ENCODE measurements at places on chromosomes 13 and 19. TPM values are rescaled to one million over a fixed set of nuclear protein-coding genes. Genes with fewer than 3 reads are reported as not detected.

ZNF554 gene
- 2.1 TPM for total RNA-seq

DNA sequence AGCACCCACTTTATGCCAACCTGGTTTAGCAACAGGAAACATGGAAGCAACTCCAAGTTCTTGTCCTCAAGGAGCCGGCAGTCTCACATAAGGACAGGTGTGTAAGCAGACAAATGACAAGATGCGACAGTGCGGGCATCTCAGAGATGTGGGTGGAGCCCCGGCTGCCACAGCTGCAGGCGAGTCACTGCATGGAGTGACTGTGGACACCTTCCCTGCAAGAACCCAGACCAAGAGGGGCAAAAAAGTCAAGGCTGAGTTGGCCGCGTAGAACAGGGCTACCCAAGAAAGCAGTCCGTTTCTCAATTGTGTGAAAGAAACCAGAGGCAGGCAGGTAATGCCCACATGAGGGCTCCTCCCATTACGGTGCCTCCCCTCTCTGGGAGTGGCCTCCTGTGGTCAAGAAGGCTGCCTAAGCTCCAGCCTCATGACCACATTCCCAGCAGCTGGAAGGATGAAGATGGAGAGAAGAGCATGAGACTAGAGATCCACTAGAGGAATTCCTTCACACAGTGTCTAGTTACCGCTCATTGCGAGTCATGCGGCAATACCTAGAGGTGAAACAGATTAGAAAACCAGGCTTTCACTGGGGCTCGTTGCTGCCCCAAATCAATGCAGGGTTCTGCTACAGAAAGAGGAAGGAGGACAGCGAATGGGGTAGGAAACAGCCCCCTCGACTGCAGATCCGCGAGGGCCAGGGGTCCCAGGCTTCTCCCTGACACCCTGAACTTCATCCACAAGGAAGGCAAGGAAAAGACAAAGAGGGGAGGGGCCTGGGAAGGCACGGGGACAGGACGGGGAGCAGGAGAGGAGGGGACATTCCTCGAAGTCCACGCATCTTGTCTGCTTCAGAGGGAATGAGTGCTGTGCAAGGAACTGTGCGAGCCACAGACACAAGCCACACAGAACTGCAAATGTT is 80.2 kb downstream of the SPACA7 start:
- no peak for DNase-seq
- H3K4me1 ChIP-seq: no peaks in the 10 kb centered on the region
- no peak overlapping the region for H3K27ac ChIP-seq
- no peak overlapping the region for H3K4me3 ChIP-seq
- H3K27me3 ChIP-seq: peaks cover 9% of the 10 kb centered on the region
- no peaks in the 10 kb centered on the region for H3K36me3 ChIP-seq

PEPD gene
- 27.9 TPM for total RNA-seq

DNA sequence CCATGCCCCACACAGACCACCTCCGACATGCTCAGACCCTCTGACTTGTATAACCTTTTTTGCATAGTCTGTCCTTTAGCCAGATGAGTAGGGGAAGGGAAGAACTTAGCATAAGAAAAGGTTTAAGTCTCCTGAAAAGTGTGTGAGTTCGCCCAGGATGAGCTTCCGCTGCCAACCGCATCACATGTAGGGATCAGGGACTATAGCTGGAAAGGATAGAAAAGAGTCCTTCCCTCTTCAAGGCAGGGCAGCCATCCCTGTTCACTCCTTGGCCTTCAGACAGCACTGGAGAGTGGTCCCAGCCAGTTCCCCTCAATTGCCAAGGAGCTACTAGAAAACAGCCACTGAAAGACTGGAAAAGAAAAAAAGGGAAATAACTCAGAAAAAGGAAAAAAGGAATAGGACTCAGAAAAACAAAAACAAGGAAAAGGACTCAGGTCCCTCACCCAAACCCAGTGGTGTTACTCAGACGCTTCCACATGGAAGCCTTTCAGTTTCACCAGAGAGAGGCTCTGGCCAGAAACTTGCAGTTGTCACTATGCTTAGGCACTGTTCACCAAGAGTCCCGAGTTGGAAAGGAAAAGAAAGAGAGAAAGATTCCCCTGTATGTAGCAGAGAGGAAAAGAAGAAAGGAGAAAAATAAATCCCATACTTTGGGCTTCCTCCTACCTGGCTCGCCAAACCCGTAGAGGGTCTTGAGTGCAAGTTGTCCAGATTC is 5.6 kb upstream of the TM9SF2 start:
- peak overlapping the region; percentile 91 for H3K4me3 ChIP-seq
- peak; percentile 26 for DNase-seq

DNA sequence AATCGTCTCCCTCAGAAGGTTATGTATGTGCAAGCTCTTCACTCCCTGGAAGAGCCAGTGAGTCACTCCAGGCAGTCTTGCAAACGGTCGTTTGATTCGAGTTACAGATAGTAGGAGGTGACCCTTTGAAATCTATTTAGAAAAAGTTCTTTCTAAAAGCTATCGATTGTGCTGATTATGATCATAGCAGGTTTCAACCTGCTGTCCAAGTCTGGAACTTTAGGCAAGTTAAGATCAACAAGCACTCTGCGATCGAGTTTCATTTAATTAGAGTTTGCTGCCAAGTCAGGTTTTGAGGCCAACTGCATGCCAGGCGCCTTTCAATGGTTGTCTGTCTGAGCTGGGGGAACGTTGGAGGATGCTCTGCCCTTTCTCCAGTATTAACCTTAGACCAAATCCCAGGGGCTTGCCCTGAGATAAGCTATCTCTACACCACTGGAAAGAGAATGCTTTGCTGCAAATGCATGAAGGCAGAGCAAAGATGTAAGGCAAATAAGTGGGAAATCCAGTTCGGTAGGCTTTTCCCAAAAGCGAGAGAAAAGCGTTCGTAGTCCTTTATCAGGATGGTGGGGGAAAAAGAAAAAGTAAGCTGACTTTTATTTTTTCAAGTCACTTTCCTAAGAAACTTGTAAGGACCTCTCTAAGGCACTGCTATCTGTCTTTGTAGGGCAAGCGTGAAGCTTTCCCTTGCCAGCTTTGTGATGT is 287.5 kb downstream of the ATP8A2 start:
- no peak overlapping the region for H3K4me3 ChIP-seq
- H3K27ac ChIP-seq: no peak overlapping the region
- DNase-seq: no peak
- H3K36me3 ChIP-seq: no peaks in the 10 kb centered on the region
- no peaks in the 10 kb centered on the region for H3K4me1 ChIP-seq
- peaks cover 4% of the 10 kb centered on the region for H3K27me3 ChIP-seq

ZNF230 gene
- 5.0 TPM for total RNA-seq

ZNF888 gene
- total RNA-seq: 8.1 TPM

DNA sequence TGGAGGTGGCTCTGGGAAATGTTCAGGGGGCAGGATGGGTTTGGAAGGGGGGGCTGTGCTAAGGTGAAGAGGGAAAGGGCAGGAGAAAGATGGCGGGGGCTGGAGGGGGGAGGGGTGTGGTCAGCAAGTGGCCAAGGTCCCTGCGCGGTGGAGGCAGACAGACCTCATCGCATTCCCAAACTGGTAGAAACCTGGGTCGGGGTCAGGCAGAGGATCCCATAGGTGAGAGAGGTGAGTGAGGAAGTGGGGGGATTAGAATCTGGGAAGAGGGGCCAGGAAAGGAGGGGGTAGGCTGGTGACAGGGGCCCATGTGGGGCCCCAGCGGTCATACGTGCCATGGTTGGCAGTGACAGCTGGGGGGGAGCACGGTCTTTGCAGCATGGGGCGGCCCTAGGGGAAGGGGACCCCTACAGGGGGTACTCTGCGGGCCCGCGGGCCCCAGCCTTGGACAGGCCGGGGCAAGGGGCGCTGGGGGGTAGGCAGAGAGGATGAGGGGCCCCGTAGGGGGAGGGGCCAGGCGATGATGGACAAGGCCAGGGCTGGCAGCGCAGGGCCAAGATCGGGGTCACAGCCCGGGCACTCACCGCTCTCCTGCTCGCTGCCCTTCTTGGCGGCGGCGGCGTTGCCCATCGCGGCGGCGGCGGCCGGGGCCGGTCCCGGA is 514 bp downstream of the PRKACA start:
- no peaks in the 10 kb centered on the region for H3K27me3 ChIP-seq
- peaks cover 20% of the 10 kb centered on the region for H3K36me3 ChIP-seq

DNA sequence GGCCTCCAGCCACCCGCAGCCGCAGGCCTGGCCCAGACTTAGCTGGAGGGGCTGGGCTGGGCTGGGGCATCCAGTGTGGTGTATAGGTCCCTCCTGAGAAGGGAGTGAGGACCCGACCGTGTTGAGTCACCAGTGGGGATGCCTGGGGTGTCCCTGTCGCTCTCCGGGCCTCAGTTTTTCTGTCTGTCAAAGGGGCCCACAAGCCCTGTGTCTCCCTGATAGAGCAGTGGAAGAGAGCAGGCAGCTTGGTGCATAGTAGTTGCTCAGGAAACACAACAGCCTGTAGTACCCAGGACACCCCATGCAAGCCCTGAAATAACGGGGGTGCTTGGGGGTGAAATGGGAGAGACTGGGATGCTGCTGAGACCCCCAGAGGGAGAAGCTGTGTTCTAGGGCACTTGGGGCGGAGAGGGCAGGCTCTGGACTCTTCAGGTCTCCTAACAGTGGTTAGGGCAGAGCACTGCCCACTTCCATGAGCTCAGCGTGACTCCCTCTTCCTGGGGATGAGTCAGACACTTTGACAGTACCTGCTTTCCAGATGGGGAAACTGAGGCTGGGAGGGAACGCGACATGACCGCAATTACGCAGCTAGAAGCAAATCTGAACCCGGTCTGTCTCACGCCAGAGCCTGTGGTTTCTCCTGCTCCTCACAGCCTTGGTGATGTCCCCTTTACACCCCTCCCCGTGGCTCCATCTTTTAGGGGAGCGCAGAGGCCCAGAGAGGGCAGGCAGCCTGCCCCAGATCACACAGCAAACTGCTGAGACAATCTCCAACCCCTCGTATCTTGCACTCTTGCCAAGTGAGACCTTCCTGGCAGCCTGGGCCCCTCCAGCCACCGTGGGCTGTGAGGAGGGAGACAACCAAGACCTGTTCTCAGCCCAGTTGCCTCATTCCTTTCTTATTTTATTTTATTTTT is 692 bp downstream of the SULT2B1 start:
- H3K27me3 ChIP-seq: no peaks in the 10 kb centered on the region
- H3K27ac ChIP-seq: no peak overlapping the region
- DNase-seq: no peak

ITGBL1 gene
- not detected for total RNA-seq

PPP1R15A gene
- total RNA-seq: 104 TPM

DNA sequence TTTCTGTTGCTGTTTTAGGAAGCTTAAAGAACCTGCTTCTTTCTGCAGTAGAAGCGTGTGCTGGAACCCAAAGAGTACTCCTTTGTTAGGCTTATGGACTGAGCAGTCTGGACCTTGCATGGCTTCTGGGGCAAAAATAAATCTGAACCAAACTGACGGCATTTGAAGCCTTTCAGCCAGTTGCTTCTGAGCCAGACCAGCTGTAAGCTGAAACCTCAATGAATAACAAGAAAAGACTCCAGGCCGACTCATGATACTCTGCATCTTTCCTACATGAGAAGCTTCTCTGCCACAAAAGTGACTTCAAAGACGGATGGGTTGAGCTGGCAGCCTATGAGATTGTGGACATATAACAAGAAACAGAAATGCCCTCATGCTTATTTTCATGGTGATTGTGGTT is 103.1 kb downstream of the TNFRSF19 start:
- H3K4me3 ChIP-seq: no peak overlapping the region
- no peak for DNase-seq
- H3K36me3 ChIP-seq: no peaks in the 10 kb centered on the region
- H3K4me1 ChIP-seq: no peaks in the 10 kb centered on the region
- no peak overlapping the region for H3K27ac ChIP-seq

DNA sequence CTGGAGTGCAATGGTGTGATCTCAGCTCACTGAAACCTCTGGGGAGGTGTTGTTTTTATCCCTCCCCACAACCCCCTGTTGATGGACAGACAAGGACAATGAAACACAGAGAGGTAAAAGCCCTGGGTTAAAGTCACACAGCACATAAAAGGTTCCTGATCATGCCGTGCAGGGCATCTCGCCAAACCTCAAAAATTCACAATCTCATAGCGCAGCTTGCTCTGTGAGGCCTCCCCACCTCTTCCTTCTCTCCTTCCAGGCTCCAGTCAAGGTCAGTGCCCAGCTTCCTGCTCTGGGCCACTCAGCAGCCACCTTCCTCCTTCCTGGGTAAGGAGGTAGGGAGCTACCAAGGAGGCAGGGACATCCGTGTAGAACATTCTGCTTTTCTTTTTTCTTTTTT is 2.3 kb downstream of the FUT2 start:
- no peak overlapping the region for H3K27ac ChIP-seq
- peaks cover 14% of the 10 kb centered on the region for H3K27me3 ChIP-seq
- no peak overlapping the region for H3K4me3 ChIP-seq
- H3K36me3 ChIP-seq: no peaks in the 10 kb centered on the region
- no peak for DNase-seq

DNA sequence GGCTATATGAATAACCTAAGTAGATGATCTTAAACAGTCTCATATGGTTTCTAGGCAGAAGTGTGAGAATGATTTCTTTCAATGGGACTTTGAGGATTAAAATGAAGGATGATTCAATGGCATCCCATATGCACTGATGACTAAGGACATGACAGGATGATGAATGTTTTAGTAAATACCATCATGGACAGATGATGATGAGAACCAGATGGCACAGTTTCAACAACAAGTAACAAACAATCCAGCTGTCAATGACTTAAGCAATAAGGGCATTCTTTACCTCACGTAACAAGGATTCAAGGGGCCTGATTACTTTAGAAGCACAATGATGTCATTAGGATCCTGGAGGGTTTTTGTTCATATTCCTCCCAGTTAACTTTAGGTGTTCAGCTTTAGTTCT is 2678.4 kb downstream of the PCDH9 start:
- no peaks in the 10 kb centered on the region for H3K36me3 ChIP-seq
- no peak overlapping the region for H3K4me3 ChIP-seq
- no peaks in the 10 kb centered on the region for H3K27me3 ChIP-seq
- H3K27ac ChIP-seq: no peak overlapping the region
- no peak for DNase-seq
- H3K4me1 ChIP-seq: no peaks in the 10 kb centered on the region

CGB3 gene
- not detected for total RNA-seq

C13orf42 gene
- total RNA-seq: not detected

LILRA5 gene
- not detected for total RNA-seq

SUGP2 gene
- total RNA-seq: 123 TPM

GRCh38 chr13:41352935-41353840 is 42.1 kb downstream of the NAA16 start:
- peak; percentile 67 for DNase-seq
- no peak overlapping the region for H3K4me3 ChIP-seq
- H3K27me3 ChIP-seq: no peaks in the 10 kb centered on the region
- H3K36me3 ChIP-seq: peaks cover 37% of the 10 kb centered on the region

- H3K4me1 ChIP-seq: peaks cover 29% of the 10 kb centered on the region
- H3K27me3 ChIP-seq: no peaks in the 10 kb centered on the region
- H3K36me3 ChIP-seq: peaks cover 6% of the 10 kb centered on the region
- H3K27ac ChIP-seq: no peak overlapping the region
- no peak for DNase-seq
Observed at GRCh38 chr13:36339600-36340155, 6.5 kb downstream of the SPART start.

- H3K27me3 ChIP-seq: no peaks in the 10 kb centered on the region
- H3K27ac ChIP-seq: no peak overlapping the region
- no peaks in the 10 kb centered on the region for H3K4me1 ChIP-seq
- H3K36me3 ChIP-seq: no peaks in the 10 kb centered on the region
- no peak overlapping the region for H3K4me3 ChIP-seq
Observed at GRCh38 chr13:112183532-112184090, 116.7 kb downstream of the SOX1 start.

- no peaks in the 10 kb centered on the region for H3K27me3 ChIP-seq
- H3K4me3 ChIP-seq: no peak overlapping the region
- H3K36me3 ChIP-seq: no peaks in the 10 kb centered on the region
- no peak overlapping the region for H3K27ac ChIP-seq
Observed at GRCh38 chr13:19158006-19158405, 23.6 kb downstream of the TUBA3C start.

- H3K36me3 ChIP-seq: no peaks in the 10 kb centered on the region
- no peak for DNase-seq
- H3K27ac ChIP-seq: no peak overlapping the region
- peak overlapping the region; percentile 37 for H3K4me3 ChIP-seq
Observed at GRCh38 chr13:20128459-20128931, 32.4 kb downstream of the GJA3 start.

All from activated CD8-positive, alpha-beta T cell treated with anti-CD3 and anti-CD28 coated beads, Interleukin-2, amount 10 ng/mL, durations not matched to agents 7 days and 5 days (primary cell).